Activated CD4-positive, alpha-beta memory T cell treated with anti-CD3 and anti-CD28 coated beads, Interleukin-2, amount 10 ng/mL, durations not matched to agents 7 days and 5 days (primary cell): ENCODE measurements at places on chromosomes 3 and 15. TPM values are rescaled to one million over a fixed set of nuclear protein-coding genes. Genes with fewer than 3 reads are reported as not detected.

The ARID3B gene
- total RNA-seq, result 49.2 TPM

The FBXW12 gene
- not detected for total RNA-seq

The PIGZ gene
- 1.7 TPM for total RNA-seq

The FGF7 gene
- not detected for total RNA-seq

The FOXP1 gene
- 76.9 TPM for total RNA-seq

GRCh38 chr3:46276497-46277099, 34.3 kb downstream of the CCR3 start:
- H3K27ac ChIP-seq, result peak overlapping the region; percentile 41

DNA sequence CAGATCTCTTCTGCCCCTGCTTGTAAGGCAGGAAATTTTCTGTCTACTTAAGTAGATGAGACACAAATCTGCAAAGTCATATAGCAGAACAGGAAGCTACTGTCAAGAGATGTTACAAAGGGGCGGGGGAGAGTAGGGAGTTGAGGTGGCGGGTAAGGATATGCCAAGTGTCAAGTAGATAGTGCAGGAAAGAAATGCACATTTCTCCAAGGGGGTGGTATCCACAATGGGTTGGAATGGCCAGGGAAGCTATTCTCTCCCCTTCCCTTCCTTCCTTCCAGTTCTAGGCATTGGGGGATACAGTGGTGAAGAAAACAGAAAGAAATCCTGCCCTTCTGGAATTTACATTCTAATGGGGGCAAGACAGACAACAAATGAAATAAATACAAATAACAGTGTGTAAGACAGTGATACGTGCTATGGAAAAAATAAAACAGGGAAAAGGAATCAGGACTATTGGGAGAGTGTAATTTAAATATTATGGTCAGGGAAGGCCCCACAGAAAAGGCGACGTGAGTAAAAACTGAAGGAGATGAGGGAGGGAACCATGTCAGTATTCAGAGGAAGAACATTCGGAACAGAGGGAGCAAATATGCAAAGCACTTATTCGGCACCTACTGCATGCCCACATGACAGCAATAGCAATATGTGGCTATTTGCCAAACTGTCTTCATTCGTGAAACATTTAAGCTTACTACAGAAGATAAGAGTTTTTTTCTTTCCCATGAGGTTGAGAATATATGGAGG, 42.8 kb upstream of the RNU6-1 start:
- H3K27ac ChIP-seq, result no peak overlapping the region
- H3K4me3 ChIP-seq, result no peak overlapping the region
- H3K27me3 ChIP-seq, result peaks cover 24% of the 10 kb centered on the region
- peaks cover 9% of the 10 kb centered on the region for H3K4me1 ChIP-seq
- no peak for DNase-seq

- DNase-seq, result no peak
- H3K4me1 ChIP-seq, result peaks cover 6% of the 10 kb centered on the region
- H3K27me3 ChIP-seq, result peaks cover 4% of the 10 kb centered on the region
- no peak overlapping the region for H3K27ac ChIP-seq
- peaks cover 3% of the 10 kb centered on the region for H3K36me3 ChIP-seq
Observed at GRCh38 chr3:139394116-139394515, 4.7 kb upstream of the COPB2 start.

The GOLGA6A gene
- not detected for total RNA-seq

DNA sequence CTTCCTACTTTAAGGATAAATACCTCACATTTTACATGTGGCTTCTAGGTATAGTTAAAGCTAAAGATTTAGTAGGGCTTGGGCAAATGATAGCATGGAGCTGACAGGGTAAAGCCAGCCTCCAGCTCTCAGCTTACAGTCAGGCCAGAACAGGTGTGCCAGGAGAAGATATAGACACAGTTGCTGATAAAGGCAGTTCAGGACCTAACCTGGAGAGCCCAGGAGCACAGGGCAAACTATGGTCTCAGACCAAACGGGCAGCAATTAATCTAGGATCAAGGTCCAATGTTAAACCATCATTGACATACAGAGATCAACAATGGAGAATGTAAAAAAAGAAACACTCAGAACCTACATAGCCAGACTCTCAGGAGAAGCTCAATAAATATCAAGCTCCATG, 4.0 kb downstream of the WDR49 start:
- no peaks in the 10 kb centered on the region for H3K36me3 ChIP-seq
- no peak for DNase-seq
- no peaks in the 10 kb centered on the region for H3K27me3 ChIP-seq
- no peak overlapping the region for H3K27ac ChIP-seq

The REC114 gene
- not detected for total RNA-seq

DNA sequence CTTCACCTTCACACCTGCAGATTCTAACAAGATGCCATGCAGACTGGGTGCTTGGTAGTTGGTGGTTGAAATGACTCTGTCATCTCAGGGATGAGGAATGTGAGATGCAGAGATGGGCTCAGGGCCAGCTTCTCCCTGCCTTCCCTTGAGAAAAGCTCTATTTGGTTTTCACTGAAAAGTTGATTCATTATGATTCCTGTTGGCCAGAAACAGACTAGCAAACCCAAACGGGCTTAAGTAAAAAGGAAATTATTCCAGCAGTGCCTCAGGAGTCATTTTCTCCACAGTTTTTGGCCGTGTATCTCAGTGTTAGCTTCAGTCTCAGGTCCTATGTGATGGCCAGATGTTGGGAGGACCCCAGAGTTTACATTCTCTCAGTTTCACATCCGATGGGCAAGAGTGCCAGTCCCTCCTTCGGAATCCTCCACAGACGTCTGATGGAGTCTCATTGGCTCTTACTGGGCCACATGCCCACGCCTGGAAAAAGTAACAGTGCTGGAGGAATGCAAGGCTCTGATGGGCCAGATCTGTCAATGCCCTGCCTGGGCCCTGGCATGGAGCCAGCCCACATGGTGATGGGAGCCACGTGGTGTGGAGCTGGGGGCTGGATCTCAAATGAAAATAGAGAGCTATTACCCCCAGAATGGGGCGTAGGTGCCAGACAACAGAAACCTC, 22.3 kb upstream of the SACM1L start:
- H3K4me1 ChIP-seq, result peaks cover 56% of the 10 kb centered on the region
- H3K27ac ChIP-seq, result no peak overlapping the region
- H3K27me3 ChIP-seq, result no peaks in the 10 kb centered on the region
- no peak for DNase-seq

DNA sequence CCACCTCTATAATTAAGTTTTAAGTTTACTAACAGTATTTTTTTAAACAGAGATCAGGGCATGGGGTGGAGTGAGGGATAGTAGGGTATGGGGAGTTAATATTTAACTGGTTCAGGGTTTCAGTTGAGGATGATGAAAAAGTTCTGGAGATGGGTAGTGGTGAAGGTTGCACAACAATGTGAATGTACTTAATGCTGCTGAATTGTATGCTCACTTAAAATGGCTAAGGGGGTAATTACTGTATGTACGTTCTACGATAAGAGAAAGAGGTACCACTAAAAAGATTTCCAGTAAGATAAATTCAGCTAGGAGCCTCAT, 101.4 kb downstream of the TNIK start:
- H3K4me1 ChIP-seq, result peaks cover 11% of the 10 kb centered on the region
- no peak for DNase-seq
- H3K4me3 ChIP-seq, result no peak overlapping the region

DNA sequence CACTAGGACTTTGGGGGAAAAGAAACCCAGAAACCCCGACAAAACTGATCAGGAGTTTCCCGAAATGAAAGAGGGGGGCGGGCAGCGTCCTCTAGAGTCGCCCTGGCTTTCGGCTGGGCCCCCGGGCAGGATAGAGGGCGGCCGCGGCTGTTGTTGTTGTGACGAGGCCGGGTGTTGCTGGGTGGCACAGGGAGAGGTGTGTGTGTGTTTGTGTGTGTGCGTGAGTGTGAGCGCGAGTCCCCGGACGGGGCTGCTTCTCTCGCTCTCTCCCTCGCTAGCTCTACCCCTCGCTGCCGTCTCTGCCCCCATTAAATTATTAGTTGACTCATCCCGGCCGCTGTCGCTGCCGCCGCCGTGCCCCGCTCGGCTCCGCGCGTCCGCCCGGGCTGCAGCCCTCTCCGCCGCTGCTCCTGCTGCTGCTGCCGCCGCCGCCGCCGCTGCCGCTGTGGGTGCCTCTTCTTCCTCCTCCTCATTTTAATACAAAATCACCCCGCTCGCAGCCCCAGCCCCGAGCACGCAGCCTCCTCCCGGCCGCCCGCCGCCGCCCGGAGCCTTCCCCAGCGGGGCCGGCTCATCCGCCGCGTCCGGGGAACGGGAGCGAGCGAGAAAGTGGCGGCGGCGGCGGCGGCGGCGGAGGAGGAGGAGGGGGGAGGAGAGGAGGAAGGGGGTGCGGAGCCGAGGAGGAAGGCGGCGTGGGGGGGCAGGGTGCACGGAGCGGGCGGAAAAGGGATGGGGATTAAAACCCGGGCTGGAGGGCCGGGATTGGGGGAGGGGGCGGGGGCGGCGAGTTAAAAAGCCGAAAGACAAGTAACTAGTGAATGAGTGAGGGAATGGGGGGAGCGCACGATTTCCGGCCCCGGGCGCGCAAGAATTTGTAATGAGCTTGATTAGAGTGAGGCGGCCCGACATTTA, at the start of gene SATB1:
Gene SATB1 (minus strand): TSS at position 611 of the 912 bp plus-strand sequence. CDS start 4,372 bp downstream, outside the sequence.
- peak; percentile 71 for DNase-seq
- H3K27me3 ChIP-seq, result no peaks in the 10 kb centered on the region
- H3K36me3 ChIP-seq, result peaks cover 54% of the 10 kb centered on the region
- H3K4me1 ChIP-seq, result peaks cover 67% of the 10 kb centered on the region

The SNAP23 gene
- total RNA-seq, result 49.1 TPM

DNA sequence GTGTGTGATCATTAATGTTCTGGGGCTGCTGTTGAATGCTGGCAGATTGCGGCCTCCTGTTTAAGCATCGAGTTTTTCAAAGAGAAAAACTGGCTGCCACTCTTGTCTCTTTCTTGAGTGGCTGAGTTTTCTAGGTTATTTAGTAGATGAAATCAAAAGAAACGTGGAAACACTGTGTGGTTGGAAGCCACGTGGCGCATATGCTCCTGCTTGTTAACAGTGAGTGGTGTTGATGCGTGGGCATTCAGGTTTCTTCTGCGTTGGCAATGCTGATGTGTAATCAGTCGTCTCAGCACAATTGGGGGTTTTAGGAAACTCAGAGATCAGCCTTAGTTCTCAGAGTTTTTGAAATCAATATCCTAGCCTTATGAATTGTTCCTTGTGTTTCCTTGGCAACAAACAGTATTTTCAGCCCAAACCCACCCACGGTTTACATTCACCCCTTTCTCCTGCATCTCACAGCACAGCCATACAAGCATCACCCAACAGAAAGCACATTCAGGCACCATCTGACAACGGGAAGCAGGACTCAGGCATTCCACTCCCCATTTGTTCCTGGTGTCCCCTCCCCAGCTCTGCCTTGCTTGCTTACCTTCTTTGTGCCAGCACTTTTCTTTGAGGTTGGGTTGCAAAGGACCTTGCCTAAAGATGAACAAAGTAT, 74.7 kb downstream of the SEC22A start:
- no peaks in the 10 kb centered on the region for H3K27me3 ChIP-seq
- H3K27ac ChIP-seq, result no peak overlapping the region
- peaks cover 5% of the 10 kb centered on the region for H3K36me3 ChIP-seq
- no peak overlapping the region for H3K4me3 ChIP-seq
- no peak for DNase-seq

- no peaks in the 10 kb centered on the region for H3K36me3 ChIP-seq
- no peak overlapping the region for H3K27ac ChIP-seq
Observed at GRCh38 chr15:51234176-51234927, 104.0 kb downstream of the CYP19A1 start.

DNA sequence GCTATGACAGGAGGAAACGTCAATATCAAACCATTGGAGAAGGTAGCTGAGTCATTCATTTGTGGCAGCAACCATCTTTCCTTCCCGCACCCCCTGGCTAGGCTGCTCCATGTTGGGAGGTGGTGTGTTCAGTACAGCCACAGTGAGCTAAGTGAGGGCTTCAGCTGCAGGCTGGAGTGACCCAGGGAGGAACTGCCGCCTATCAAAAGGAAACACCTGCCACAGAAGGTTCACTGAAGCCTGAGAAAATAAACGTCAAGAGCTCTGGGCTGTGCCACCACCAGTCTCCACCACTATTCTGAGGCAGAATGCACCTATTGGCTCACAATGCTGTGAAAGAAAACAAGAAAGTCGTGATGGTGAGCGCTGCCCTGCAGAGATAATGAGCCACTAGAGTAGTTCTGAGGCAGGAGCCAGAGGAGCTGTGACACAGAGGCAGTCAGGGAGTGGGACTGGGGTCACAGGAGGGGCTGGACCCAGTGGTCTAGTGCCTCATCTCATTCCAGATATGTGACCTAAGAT, 34.8 kb upstream of the CD47 start:
- H3K36me3 ChIP-seq, result peaks cover 36% of the 10 kb centered on the region
- DNase-seq, result peak; percentile 72
- H3K4me3 ChIP-seq, result peak overlapping the region; percentile 84
- no peaks in the 10 kb centered on the region for H3K27me3 ChIP-seq
- peak overlapping the region; percentile 99 for H3K27ac ChIP-seq

The TMIE gene
- total RNA-seq, result 0.20 TPM

DNA sequence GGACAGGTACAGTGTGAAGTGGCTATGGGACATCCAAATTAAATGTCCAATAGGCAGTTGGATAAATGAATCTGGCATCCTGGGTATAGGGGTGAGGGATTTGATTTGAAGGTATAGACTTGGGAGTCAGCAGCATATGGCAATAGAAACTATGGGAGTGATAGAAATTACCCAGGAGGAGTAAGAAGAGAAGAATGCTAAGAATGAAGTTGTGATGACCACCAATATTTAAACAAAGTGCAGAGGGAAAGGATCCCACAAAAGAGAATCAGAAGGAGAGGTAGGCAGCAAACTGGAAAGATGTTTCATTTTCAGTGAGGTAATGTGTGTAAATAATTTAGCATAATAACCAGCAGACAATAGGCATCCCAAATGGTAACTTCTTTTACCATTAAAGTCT, 13.8 kb upstream of the MSL2 start:
- DNase-seq, result no peak
- H3K4me1 ChIP-seq, result no peaks in the 10 kb centered on the region
- H3K36me3 ChIP-seq, result no peaks in the 10 kb centered on the region
- H3K4me3 ChIP-seq, result no peak overlapping the region

GRCh38 chr3:149199474-149199873, 22.2 kb downstream of the CP start:
- DNase-seq, result no peak
- H3K36me3 ChIP-seq, result no peaks in the 10 kb centered on the region
- peaks cover 10% of the 10 kb centered on the region for H3K4me1 ChIP-seq

DNA sequence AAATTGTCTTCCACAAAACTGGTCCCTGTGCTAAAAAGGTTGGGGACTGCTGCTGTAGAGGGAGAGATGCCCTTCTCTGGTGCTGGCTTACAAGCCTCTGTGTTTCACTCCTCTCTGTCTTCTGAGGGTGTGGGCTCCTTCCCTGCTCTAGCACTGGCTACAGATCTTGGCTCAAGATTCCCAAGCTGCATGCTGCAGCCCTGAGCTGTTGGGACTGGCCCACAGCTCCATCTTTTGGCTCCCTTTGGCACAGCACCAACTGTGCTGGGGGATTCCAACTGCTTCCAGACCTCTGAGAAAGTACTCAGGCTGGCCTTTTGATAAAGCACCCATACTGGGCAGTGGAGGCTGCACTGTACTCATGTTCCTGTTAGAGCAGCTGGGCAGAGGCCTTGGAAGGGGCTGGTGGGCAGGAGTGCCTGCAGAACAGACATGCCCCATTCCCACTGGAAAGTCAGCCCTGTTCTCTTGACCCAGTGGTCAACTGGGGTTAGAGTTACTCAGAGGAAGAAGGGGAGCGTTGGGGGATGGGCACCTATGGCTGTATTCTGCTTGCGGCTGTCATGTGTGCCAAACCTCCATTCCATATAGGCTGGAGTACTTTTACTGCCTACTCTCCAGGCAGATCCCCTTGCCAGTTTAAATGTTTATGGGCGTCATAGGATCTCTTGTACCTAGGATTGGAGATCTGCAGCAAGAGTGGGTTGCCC, 55.7 kb downstream of the GALK2 start:
- peaks cover 62% of the 10 kb centered on the region for H3K36me3 ChIP-seq
- no peak overlapping the region for H3K27ac ChIP-seq
- peaks cover 20% of the 10 kb centered on the region for H3K4me1 ChIP-seq

- H3K4me3 ChIP-seq, result no peak overlapping the region
- peaks cover 6% of the 10 kb centered on the region for H3K27me3 ChIP-seq
- H3K27ac ChIP-seq, result no peak overlapping the region
- DNase-seq, result no peak
- H3K36me3 ChIP-seq, result no peaks in the 10 kb centered on the region
Observed at GRCh38 chr15:91698241-91698640, 155.3 kb upstream of the SLCO3A1 start.
